ENCODE measurements at places on chromosomes 13 and 19.

DNA sequence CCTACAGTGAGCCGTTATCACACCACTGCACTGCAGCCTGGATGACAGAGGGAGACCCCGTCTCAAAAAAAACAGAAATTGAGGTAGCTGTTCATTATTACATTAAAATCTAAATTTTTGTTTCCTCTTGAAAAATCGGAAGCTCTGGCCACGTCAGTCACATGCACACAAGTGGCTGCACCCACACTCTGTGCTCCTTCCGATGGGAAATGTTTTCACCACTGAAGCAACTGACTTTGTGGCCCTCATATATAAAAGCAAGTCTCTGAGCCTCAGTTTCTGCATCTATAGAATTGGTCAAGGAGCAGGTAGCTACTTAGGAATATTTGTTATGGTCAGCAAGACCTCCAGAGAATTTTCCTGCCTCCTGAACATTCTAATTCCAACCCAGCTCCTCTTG, 4.5 kb downstream of the LRRC25 start:
- DNase-seq: no peak

GRCh38 chr19:4046362-4046691, 20.4 kb downstream of the ZBTB7A start:
- no peak for DNase-seq

DNA sequence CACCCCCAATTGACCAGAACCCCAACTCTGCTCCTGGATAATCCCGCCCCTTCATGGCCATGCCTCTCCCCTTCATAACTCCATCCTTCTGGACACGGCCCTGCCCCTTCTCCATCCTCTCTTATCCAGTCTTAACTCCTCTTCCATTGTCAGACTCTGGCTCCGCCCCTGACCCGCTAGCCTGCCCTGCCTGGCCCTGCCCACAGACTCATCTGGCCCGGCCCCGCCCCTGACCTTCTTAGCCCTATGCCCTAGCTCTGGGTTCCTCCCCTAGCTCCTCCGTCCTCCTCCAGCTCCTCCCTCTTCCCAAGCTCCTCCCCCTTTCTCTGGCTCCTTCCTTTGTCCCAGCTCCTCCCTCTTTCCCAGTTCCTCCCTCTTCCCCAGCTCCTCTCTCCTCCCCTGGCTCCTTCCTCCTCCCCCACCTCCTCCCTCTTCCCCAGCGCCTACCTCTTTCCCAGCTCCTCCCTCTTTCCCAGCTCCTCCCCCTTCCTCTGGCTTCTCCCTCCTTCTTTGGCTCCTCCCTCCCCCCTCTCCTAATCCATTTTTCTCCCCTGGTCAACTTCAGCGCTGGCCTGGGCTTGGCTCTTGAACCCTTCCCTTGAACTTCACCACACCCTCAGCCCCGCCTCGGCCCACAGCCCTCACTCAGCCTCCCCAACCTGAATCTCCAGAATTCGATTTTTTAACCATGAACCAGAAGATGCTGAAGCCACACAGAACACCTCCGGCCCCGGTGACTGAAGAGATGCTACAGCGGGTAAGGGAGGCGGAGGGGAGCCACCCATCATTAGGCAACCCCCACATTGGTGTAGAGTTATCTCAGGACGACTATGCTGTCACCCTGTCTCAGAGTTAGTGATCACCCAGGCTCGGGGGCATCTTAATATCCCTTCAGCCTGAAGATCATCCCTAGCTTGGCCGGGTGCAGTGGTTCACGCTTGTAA, 9.2 kb upstream of the ZNF358 start:
- DNase-seq: no peak

DNA sequence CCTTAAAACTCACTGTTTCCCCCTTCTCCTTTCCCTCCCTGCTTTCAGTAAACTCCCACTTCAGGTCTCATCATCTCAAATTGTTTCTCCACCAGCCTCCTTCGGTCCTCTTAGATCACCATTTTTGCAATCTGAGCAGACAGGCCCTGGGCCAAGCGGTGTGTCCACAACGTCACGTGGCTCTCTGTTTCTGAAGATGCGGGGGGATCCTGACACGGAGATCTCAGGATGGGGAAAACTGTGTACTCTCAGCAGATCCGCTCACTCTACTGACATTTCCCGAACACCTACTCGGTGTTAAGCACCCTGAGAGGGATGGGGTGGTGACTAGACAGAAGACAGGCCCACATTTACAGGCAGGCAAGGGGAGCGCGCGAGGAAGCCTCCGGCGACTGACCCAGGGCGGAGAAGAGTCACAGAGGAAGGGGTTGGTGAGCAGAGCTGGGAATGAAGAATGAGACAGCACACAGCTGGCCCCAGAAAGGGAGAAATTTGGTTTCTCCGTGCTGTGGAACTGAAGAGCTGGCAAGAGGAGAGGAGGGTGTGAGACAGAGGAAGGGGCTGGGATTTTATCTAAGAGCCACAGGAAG, 38.8 kb downstream of the SERP2 start:
- no peak for DNase-seq

GRCh38 chr13:98556968-98557631, 19.8 kb downstream of the STK24 start:
- DNase-seq: no peak

DNA sequence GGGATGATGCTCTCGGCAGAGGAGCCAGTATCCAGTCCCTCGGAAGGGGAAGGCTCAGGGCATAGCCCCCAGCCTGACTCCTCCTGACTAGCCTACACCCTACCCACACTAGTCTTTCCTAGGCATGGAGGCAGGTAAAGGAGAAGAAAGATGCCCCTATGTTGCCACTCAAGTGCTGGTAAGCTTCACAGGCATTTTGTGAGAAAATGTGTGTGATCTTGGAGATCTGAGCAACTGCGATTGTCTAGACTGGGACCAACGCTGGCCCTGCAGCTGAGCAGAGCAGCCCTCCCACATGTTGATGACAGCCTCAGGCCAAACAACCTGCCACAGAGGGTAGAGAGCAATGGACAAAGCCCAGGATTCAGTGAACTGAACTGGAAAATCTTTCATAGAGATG, 11.7 kb upstream of the ATP12A start:
- no peak for DNase-seq

DNA sequence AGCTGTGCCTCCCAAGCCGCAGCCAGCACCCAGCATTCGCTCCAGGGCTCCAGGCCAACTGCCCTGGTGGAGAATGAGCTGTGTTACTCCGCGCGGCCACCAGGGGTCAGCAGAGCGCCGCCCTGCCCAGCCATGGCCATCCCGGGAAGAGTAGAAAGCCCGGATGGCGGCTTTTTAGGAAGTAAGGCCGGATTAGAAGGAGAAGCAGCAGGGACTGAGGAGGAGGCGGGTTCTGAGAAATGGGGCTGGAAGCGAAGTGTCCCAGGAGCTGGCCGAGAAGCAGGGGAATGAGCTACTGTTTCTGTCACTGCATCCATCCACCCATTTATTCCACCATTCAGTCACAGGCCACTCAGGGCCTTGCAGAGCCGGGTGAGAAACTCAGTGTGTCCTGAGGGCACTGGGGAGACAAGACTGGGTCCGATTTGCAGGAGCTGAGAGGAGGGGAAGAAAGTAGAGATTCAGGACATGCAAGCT, 6.6 kb upstream of the NPAS1 start:
- peak; percentile 44 for DNase-seq

- DNase-seq: no peak
Observed at GRCh38 chr19:5595745-5596144, 26.8 kb downstream of the SAFB2 start.

DNA sequence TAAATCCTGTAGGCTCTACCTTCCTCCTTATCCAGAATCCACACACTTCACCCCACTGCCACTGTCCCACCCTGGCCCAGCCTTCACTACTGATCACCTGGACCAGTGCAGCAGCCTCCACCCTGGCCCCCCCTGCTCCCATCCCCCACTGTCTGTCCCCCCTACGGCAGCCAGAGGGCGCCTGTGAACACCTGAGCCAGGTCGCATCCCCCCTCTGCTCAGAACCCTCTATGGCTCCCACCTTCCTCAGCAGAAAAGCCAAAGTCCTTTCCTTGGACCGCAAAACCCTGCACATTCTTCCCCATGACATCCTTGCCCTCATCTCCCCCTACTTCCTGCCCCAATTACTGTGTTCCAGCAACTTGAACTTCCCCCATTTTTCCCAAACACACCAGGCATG, 20.6 kb downstream of the ELAVL3 start:
- no peak for DNase-seq

- DNase-seq: no peak
Observed at GRCh38 chr13:52405767-52406494, at the start of gene THSD1. Gene THSD1 (minus strand): TSS chr13:52406172. CDS start chr13:52402600, 3,572 bp downstream.

- no peak for DNase-seq
Observed at GRCh38 chr13:24520733-24521132, 8.2 kb upstream of the PARP4 start.

GRCh38 chr13:26653310-26653709, 95.8 kb downstream of the WASF3 start:
- DNase-seq: no peak

DNA sequence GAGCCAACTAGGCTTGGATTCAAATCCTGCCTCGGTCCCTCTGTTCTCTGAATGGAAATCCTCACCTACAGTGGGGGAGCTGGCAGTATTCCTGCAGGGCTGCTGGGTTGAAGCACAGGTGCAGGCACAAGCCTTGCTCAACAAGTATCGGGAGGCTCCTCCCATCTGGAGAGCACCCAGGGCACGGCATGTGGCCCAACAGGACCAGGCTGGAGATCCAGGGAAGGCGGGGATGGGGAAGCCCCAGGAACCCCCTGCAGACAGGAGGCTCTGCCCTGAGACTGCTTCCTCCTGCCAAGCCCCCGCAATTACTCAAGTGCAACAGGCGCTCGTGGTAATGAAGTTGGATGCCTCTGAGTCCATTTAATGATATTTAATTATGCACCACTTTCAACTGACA, 128.0 kb upstream of the VSTM2B start:
- DNase-seq: no peak

- no peak for DNase-seq
Observed at GRCh38 chr19:9381361-9381785, 18.6 kb downstream of the ZNF177 start.

GRCh38 chr19:43640424-43640757, 741 bp upstream of the CADM4 start:
- DNase-seq: no peak

- DNase-seq: peak; percentile 15
Observed at GRCh38 chr13:27792393-27793218, at the start of gene GSX1. Gene GSX1 (plus strand): TSS chr13:27792483. CDS start chr13:27792691, 208 bp downstream.

GRCh38 chr19:8476524-8476923, 25.9 kb downstream of the PRAM1 start:
- no peak for DNase-seq

DNA sequence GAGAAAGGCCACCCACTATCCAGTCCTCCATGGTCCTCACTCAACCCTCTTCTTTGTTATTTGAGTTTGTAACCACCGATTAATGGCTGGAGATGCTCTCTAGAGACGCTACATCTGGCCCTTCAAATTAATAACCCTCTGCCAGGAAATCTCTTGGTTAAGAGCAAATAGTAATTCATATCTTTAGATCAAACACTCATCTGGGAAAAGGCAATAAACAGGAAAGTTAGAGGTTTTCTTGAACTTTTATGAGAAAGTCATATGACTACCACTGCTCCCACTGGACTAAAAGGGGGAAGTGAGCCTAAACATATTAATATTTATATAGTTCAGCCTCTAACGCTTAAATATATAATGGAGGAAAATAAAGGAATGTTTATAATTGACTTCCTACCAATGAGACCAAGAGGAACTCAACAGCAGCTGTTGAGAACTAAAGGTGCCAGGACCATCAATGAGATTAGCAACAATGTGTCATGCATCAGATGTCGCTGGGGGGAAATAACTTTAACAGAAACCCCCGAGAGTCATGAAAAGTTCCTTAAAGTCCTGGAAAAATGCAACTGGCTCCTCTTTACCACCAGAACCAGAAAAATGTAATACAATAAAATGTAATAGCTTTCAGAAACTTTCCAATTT, 2.7 kb downstream of the TBC1D4 start:
- DNase-seq: no peak

DNA sequence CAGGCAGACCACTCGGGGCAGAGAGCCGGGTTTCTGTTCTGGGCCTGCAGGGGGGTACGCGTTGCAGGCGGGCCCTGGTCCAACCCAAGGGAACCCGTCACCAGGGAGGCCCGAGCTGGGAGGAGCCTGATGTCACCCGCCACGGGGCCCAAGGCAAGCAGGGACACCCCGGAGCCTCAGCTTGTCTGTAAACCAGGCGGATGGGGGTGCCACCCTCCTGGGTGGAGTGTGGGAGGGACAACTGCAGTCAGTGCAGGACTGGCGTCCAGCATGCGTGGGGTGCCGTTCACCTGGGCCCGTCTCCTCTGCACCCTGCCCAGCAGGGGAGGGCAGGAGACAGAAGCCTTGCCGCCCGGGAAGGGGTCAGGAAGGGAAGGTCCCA, 7.0 kb downstream of the CACTIN start:
- DNase-seq: no peak

DNA sequence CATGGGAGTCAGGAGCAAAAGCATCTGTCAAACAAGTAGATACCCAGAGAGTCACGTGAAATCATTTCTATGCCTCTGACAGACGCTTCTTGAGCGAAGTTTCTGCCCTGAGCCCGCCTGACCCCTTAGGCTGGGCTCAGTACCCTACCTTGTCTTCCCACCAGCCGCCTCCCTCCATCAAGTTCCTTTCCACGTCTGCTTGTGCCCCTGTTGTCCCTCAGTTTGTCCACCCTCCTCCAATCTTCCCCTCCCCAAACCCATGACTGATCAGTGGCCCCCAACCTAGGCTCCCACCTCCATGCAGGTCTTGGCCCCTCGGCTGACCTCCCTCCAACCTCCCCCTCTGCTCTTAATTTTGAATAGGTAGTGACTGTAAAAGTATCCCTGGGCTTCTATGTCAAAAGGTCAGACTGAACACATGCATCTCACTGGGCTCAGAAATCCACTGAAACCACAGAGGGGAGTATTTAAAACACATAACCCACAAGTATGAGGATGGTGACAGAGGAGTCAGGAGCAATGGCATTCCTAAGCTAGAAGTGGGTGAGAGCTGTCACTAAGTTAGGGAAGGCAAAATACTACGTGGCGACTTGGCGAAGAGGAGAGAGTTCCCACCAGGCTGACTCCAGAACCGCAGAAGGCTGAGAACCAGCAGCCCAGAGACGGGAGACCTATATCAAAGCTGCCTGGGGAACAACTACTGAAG, 1.7 kb upstream of the ZNF446 start:
- DNase-seq: no peak

GRCh38 chr19:15672580-15673175, at the start of gene CYP4F12:
Gene CYP4F12 (plus strand): TSS chr19:15673087. CDS start chr19:15673530, 443 bp downstream.
- no peak for DNase-seq

GRCh38 chr19:33408116-33408515, 34.6 kb downstream of the CEBPG start:
- DNase-seq: no peak

GRCh38 chr13:57666131-57666953, 34.8 kb downstream of the PCDH17 start:
- no peak for DNase-seq

DNA sequence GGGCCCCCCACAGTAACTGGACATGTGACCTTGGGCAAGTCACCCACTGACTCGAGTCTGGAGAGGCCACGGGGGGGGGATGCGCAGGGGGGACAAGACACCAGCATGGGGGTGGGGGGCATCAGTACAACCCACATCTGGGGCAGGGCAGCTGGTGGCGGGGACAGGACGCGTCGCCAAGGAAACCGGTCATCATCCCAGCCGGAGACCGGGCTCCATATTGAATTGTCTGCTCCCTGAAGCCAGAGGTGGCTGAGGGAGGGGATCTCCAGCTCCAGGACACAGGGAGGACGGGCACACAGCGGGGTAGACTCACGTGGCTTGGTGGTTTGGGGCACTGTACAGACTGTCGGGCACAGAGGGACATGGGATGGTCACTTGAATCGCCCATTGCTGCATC, 11.4 kb downstream of the ONECUT3 start:
- no peak for DNase-seq

Measured in activated T-helper 1 cell treated with anti-CD3 and anti-CD28 coated beads, Interleukin-2, amount 50 U/mL, for 16 hours (primary cell).